AG04449 (cell line): ENCODE measurements at places on chromosomes 7 and 10.

GRCh38 chr10:13698217-13698616, 111.5 kb downstream of the PRPF18 start:
- DNase-seq, result no peak

DNA sequence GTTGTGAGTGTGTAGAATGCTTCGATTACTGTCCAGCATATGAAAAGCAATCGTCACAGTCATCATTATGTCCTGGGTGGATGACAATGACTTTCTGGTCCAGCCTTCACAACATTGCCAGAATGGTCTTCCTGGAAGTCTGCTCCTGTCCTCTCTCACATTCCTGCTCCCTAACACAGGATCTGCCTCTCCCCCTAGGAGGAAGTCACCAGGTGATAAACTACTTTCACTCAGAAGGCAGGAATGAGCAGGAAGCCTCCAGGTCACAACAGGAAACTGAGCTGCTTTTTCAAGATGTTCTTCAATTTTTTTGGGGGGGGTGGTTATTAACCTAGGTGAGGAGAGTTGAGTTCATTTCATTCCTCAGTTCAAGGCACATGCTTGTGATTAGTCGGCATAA, 13.6 kb upstream of the GPNMB start:
- no peak for DNase-seq

GRCh38 chr7:601595-602340, 82.1 kb upstream of the PDGFA start:
- DNase-seq, result no peak

- DNase-seq, result no peak
Measured at GRCh38 chr10:10891124-10892082, 126.3 kb upstream of the CELF2 start.

DNA sequence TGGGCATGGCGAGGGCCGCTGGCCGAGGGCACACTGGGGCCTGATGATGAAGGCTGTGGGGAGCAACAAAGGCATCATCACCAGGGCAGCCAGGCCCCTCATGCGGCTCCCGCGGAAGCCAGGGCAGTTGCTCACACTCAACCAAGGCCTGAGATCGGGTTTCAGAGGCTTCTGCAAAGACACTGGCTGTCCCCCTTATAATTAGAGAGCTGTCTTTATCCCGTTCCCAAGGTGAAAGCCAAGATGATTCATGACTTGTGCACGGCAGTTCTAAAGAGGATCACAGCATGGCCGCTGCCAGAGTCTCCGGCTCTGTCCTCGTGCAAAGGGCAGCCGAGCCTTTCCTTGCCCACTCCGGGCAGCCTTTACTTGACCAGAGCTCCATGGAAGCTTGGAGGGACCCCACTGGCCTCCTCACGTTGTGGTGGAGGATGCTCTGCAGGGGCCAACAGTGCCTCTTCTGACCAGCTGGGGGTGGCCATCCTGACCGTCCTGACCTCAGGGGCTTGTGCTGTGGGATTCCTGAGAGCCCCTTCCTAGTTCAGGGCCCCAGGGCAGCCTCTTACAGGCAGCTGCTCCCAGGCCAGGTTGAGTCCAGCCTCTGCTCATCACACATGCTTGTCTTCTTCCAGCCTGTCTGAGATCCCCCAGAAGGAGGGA, 82.3 kb downstream of the PRKAG2 start:
- no peak for DNase-seq
